ENCODE measurements at places on chromosomes 3 and 15.

DNA sequence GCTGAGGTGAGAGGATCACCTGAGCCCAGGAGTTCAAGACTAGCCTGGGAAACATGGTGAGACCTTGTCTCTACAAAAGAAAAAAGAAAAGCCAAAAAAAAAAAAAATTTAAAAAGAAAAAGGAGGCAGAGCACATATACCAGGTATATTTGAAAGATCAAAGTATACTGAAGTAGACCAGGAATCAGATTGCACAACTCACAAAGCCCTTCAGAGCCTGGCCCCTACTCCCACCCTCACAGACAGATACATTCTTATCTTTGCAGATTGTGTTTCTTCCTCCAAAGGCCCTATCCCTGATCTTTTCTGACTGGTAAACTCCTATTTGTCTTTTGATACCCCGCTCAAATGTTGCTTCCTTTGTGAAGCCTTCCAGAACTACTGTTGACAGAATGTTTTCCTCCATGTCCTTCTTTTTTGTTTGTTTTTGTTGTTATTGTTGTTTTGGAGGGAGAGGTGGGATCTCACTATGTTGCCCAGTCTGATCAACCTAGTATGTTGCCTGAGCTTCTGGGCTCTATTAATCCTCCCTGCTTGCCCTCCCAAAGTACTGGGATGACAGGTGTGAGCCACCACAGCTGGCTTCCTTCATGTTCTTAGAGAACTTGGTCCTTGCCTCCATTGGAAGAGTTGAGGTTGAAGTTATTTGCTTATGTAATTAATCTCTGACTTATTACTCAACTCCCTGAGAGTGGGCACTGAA lies 9.8 kb upstream of the ITGB5 start:
- DNase-seq = no peak

GRCh38 chr3:125374501-125374995 lies 577 bp downstream of the ZNF148 start:
- DNase-seq = peak; percentile 51

DNA sequence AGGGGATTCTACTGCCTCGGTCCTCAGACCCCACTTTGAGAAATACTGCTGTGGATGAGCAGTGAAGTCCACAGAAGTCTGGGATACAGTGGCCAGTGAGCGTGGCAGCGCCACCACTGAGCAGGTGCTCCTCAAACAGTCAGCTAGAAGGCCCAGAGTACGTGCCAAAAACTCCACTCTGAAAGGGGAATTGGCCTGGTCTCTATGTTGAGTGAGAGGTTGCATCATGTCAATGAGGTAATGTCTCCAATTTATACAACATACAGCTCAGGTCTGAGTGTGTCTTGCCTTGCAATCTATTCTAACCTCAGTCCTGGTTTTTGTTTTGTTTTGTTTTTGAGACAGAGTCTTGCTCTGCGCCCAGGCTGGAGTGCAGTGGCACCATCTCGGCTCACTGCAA lies 53.3 kb upstream of the ETV5 start:
- peak; percentile 28 for DNase-seq

DNA sequence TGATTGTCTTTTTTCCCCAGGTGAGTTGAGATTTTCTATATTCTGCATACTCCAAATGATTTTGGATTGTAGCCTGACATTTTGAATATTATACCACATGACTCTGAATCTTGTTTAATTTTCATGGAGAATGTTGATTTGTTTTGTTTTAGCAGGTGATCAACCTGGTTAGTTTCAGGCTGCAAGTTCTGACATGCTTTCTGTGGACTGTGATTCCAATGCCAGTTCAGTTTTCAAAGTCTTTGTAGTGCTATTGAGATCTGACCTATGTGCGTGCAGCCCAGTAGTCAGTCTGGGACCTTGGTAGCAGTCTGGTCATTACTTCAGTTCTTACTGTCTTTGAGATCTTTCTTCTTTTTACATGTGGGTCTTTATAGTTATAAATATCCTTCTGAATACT lies 18.6 kb upstream of the MTMR10 start:
- no peak for DNase-seq

DNA sequence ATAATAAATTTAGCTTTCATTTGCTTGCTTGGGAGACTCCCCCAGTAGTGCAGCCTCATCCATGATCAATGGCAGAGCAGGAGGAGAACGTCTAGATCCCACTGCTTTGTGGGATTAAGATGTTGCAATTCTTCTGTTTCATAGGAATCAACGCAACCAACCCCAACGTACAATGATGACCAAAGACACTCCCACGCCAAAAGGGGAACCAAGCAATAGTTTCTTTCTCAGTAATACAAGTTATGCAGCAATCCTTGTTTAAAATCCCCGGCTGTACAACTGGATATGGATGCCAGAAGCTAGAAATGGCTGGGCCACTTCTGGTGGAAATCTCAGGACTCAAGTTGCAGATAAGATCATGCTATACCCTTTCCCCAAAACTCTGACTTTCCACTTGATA lies 411.2 kb downstream of the VPS13C start:
- no peak for DNase-seq

GRCh38 chr3:169952045-169952444 lies 14.6 kb upstream of the SEC62 start:
- no peak for DNase-seq

- no peak for DNase-seq
Measured at GRCh38 chr3:133629146-133629545, 32.6 kb downstream of the TOPBP1 start.

GRCh38 chr3:1235526-1236120 lies 142.8 kb downstream of the CNTN6 start:
- no peak for DNase-seq

DNA sequence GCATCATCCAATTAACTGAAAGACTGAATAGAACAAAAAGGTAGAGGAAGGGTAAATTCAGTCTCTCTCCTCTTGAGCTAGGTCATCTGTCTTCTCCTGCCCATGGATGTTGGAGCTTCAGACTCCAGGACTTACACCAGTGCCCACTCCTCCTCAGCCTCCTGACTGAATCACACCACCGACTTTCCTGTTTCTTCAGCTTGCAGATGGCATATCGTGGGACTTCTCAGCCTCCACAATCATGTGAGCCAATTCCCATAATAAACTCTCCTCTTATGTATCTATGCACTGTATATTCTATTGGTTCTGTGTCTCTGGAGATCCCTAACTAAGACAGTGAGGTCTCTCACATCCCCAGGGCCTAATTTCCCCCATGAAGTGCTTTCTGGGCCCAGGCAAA lies 140.4 kb downstream of the CD47 start:
- DNase-seq = no peak

- DNase-seq = no peak
Measured at GRCh38 chr3:45409921-45410320, 21.5 kb downstream of the LARS2 start.

GRCh38 chr3:30281526-30281925 lies 324.9 kb upstream of the TGFBR2 start:
- DNase-seq = no peak

- DNase-seq = no peak
Measured at GRCh38 chr3:122148941-122149627, 34.4 kb upstream of the CASR start.

DNA sequence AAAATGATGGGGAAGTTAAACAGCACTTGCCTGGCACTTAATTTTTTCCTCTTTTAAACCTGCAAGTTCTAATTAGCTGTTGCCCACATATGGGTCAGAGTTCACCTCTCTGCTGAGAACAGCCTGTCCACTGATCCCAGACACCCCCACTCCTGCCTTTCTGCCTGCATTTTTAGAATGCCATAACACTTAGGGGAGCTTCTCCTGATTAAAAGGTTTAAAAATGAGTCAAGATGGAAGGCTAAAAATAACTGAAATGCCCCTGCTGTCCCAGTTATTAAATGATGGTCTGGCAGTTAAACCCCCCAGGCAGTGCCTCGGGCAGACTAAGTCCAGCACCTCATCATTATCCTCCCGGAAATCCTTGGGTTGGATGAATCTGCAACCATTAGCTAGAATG lies 913.6 kb upstream of the ARPP21 start:
- no peak for DNase-seq

DNA sequence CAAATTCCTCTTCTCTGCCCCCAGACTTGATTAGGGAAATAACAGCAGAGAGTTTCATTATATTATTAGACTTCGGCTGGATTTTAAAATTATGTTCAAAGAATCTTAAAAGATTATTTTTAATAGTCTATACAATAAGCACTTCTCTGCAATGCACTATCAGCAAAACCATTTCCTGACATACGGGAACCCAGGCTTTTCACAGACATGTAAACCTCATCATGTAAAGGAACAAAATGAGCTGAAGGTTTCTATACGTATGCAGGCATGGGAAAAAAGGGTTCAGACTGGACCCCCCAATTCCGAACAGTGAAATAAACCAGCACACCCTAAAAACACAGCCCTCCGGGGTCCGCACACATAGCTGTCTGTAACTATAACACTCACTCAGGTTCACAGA lies 77.5 kb upstream of the LMOD3 start:
- DNase-seq = peak; percentile 37

- no peak for DNase-seq
Measured at GRCh38 chr15:61185759-61186158, 43.3 kb downstream of the RORA start.

DNA sequence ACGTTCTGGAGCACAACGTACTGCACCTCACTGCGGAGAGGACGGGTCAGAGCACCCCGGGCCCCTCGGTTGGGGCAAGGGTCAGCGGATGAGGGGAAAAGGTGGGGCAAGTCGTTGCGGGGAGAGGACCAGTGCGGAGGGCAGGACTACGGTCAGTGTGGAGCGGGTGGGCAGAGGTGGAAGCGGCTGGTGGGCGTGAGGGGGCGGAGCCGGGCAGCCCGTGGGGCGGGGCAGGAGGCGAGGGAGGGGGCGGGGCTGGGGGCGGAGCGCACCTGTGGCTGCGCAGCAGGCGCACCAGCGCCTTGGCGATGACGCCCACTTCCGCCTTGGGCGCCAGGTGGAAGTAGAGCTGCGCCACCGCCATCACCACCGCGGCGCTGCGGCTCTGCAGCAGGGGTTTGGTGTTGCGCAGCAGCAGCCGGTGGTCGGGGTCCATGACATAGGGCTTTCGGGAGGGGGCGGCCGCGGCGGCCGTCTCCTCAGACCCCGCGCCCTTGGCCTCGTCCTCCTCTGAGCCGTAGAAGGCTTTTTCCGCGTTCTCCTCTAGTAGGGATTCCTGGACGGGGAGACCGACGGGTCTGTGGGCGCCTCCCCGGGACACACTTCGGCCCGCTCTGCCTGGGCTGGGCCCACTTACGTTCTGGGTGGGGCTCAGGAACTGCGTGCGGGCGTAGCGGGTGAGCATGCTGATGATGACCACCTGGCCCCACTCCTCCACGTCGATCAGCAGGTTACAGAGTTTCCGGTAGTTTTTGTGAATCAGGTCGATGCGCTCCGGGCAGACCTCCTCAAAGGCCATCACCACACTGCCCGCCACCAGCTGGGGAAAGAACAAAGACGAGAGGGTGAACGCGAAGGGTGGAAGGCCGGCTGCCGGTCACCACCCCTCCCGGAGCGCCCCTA lies 29.2 kb downstream of the AP3B2 start:
- peak; percentile 86 for DNase-seq

DNA sequence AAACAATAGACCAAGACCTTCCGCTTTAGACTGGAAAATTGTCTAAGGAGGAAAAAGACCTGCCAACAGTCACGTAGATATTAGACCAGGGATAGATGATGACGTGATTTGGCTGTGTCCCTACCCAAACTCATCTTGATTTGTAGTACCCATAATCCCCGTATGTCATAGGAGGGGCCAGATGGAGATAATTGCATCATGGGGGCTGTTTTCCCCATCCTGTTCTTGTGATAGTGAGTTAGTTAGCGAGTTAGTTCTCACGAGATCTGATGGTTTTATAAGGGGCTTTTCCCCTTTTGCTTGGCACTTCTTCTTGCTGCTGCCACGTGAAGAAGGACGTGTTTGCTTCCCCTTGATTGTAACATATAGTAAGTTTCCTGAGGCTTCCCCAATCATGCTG lies 31.7 kb upstream of the SUCLG2 start:
- DNase-seq = no peak

- no peak for DNase-seq
Measured at GRCh38 chr3:149519912-149520311, 45.4 kb downstream of the TM4SF4 start.

DNA sequence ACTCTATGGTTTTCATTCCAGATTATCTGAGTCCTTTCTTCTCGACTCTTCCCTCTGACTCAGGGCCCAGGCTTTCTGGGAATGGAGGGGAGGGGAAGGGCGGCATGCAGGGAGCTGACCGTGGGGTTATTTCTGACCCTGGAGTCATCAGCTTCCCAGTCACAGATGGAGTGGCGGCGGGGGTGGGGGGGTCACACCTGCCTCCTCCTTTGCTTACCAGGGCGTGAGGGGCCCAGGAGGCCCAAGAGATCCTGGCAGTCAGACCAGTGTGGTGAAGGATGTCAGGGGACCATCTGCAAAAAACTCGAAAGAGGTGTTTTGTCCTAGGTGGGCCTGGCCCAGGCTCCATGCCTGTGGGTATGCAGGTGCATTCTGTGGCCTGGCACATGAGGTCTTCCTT lies 996 bp upstream of the XIRP1 start:
- no peak for DNase-seq

- no peak for DNase-seq
Measured at GRCh38 chr15:75532413-75533250, 46.5 kb downstream of the PTPN9 start.

DNA sequence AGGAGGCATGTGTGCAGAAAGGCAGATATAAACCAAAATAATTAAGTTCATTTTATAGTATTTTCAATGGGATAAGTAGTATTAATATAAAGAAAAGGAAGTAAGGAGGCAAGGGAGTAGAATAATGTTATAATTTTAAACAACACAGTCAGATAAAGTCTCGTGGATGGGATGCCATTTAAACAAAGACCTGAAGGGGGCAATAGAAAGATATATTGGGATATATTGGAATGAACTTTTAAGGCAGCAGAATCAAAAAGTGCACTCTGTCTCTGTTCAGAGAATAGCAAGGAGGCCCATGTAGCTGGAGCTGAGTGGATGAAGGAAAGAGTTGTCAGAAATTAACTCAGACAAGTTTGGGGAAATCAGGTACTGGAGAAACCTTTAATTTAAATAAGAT lies 158.7 kb downstream of the CGGBP1 start:
- peak; percentile 7 for DNase-seq

DNA sequence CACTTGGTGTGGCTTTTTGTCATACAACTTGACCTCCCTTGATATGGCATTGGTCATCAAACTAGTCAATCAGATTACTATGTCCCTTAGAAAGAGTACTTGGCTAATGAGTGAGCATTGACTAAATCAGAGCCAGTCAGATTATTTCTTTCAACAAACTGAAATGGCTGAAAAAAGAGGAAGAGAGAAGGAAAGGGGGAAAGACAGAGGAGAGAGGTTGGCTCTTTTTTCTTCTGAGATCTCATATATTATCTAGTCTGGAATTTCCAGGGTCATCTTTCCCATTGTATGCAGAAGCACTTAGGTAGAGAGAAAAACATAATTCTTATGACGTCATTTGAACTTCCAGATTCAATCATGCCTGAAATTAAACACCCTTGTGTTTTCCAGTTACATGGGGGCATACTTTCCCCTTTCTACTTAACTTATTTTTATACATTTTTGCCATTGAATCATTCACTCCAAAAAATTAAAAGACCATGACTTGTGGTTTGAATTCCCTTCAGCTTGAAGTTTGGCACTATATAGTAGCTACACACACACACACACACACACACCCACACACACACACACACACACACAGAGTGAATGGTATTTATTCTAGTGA lies 387.8 kb downstream of the LSAMP start:
- DNase-seq = no peak

- DNase-seq = no peak
Measured at GRCh38 chr15:90008607-90009006, 7.5 kb downstream of the ZNF710 start.

GRCh38 chr3:18442756-18443664 lies 17.9 kb upstream of the SATB1 start:
- DNase-seq = no peak

GRCh38 chr15:38707802-38708671 lies 143.4 kb upstream of the RASGRP1 start:
- peak; percentile 66 for DNase-seq
